Activated CD8-positive, alpha-beta T cell treated with anti-CD3 and anti-CD28 coated beads for 36 hours (primary cell): ENCODE measurements at places on chromosomes 13 and 19. TPM values are rescaled to one million over a fixed set of nuclear protein-coding genes. Genes with fewer than 3 reads are reported as not detected.

Gene FXYD1
- total RNA-seq, result not detected

Gene RASAL3
- total RNA-seq, result 83.9 TPM

Gene IL27RA
- total RNA-seq, result 48.2 TPM

Gene ICAM5
- 5.3 TPM for total RNA-seq

Gene FFAR1
- total RNA-seq, result not detected

Gene CRX
- total RNA-seq, result not detected

Gene HCN2
- total RNA-seq, result 0.18 TPM

Gene LENG9
- total RNA-seq, result 4.3 TPM

Gene MYO1F
- 21.4 TPM for total RNA-seq

Gene SLC15A1
- total RNA-seq, result not detected

Gene SERPINE3
- not detected for total RNA-seq

Gene PSG4
- total RNA-seq, result not detected

Gene DAND5
- not detected for total RNA-seq

Gene SYCN
- total RNA-seq, result not detected

Gene COMP
- not detected for total RNA-seq

Gene ZFP82
- total RNA-seq, result 7.9 TPM

Gene CYP4F12
- not detected for total RNA-seq

Gene LRRC25
- total RNA-seq, result not detected

Gene DGKH
- total RNA-seq, result 15.8 TPM

Gene ZSCAN4
- total RNA-seq, result not detected

Gene NAPSA
- total RNA-seq, result 20.0 TPM

Gene KLK2
- total RNA-seq, result 0.90 TPM
